ENCODE measurements at places on chromosomes 6 and 20.

GRCh38 chr20:63903796-63904561, 9.1 kb downstream of the DNAJC5 start:
- no peak for DNase-seq

DNA sequence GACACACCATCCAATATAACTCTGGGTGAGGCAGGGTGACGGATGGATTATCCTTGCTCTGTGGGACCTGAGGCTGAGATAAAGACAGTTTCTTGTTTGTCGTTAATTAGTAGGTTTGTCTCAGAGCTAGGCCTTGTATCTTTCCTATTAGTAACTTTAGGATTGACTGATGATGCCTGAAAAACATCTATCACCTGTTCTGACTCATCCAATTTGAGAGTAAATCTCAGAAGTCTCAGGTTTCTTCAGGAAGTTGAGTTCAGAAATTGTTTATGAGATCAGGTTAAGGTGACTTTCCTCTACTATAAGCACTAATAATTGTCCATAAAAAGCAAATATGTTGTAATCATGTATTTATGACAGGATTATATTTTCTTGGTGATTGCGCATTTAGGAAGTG, 129.5 kb upstream of the SUPT3H start:
- no peak for DNase-seq

GRCh38 chr20:24458436-24458835, 11.0 kb upstream of the SYNDIG1 start:
- no peak for DNase-seq

DNA sequence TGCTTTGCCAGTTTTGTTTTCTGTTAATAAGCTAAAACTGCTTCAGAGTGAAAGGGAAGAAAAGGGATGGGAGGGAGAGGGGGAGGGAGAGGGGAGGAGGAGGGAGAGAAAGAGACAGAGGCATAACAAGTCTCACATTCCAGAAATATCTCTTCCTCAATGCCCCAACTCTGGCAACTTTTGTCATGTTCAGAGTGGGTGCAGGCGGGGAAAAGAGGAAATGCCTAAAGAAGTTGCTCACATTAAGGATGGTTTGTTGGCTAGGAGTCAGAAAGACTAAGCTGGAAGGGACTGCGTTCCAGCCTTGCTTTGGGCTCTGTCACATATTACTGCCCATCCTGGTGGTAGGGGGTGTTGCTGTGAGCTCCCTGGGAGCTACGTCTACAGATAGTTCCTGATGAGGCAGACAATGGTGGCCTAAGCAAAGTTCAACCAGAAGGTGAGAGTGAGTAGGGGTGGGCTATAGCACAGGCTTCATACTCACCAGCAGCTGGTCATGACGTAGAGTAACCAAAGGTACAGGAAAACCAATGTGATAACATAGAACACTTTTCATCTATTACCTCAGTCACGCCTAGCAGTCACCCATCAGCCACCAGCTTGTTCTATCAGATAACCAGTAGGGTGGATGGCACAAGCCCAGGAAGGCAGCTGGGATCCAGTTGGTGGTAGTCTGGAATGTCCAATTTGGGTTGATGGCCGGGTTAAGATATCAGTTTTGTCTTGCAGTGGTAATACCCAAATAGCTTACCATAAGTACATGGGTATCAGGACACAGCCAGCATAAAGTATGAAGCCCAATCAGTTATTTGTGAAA, 2.1 kb downstream of the TSPYL4 start:
- DNase-seq, result no peak

Measured in NCI-H748 treated with DMSO at 0.1 percent for 48 hours (cell line).